ENCODE measurements at places on chromosomes 3 and 15. TPM values are rescaled to one million over a fixed set of nuclear protein-coding genes. Genes with fewer than 3 reads are reported as not detected.

- no peak for DNase-seq
These were observed 87.3 kb downstream of the TFG start for GRCh38 chr3:100796556-100796955.

ZNF592 gene
- total RNA-seq, result 4.7 TPM

- DNase-seq, result no peak
These were observed 192.4 kb downstream of the FHIT start for GRCh38 chr3:61058836-61059235.

ACAD9 gene
- 51.4 TPM for total RNA-seq

DNA sequence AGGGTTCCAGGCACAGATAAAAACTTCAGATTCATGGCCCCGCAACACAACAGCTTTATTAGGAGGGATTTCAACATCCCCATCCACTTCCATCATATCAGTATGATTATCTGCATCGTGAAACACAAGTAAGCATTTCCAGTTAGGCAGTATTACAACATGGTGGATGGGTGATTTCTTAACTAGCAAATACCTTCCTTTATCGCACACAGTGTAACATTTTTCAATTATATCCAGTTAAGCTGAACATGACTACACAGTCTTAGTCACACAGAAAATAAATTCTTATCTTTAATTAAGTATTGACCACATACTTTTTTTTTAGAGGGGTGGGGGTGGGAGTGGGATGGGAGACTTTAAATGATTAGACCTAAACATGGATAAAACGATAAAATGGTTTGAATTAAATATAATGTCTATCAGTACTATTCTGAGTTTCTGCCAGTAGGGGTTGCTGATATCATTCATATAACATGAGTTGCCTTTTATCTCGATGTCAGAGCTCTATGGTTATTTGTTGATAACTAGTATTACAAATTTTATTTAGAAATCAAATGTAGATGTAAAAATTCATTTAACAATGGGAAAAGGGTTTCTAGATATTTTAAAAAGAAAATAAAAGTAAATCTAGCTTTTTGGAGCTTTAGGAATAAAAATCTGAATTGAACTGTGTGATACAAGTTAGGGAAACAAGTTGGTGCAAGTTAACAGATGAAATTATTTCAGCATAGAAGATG lies 146.6 kb downstream of the TBL1XR1 start:
- DNase-seq, result no peak

GRCh38 chr15:79689030-79689429 lies 207.8 kb downstream of the MTHFS start:
- DNase-seq, result no peak

DNA sequence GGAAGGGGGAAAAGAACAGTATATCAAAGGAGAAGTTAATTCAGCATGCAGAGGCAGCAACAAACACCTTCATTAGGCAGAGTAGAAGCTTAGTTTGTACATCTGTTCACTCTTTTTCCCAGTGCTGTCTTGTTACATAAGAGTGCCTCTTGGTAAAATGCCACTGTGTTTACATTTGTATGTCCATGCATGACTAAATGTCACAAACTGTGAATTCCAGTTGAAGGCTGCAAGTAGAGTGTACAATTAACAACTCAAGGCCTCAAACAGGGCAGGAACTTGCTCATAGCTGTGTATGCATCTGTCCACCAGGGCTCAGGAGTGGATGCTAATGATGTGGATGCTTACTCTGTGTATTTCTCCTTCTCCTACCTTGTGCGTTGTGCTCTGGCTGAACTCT lies 214.2 kb upstream of the TPM1 start:
- DNase-seq, result no peak

All from uterus (tissue), 4 donors.